ENCODE measurements at places on chromosomes 2 and 18.

- no peak for DNase-seq
These were observed 209.1 kb downstream of the CTNNA2 start for GRCh38 chr2:79721966-79722365.

DNA sequence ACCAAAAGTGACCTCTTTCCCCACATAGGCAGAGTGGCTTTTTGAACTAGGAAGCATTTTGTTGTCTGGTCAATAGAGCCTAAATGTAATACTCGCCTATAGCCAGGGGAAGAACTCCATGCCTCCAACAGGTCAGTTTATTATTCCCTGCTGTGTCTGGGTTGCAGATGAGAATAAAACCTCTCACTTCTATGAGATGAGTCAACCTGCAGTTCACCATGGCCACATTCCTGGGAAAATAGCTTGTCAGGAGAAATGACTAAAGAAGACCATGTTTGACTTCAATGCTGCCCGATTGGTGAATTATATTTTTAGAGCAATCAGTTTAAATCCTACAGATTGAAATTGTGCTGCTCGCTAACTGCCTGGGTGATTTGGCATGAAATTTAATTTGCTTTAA, 46.7 kb upstream of the LRRTM1 start:
- DNase-seq, result no peak

DNA sequence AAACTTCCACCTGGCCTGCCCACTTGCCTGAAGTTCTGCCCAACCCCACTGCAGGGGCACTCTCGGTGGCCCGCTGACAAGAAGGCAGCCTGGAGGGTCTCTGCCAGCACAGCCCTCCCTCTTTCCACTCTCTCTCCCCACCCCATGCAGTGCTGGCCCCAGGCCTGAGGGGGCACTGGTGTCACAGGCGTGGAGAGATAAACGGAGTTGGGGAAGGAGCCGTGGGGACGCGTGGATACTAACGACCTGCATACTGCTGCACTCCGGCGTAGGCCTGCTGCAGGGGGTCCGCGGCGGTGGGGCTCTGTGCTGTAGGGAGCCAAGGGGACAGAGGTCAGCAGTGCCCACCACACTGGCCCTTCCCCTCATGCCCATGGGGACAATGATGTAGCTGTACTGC, 299.3 kb downstream of the CELF4 start:
- no peak for DNase-seq

GRCh38 chr2:120735746-120736170, at the start of gene GLI2:
Gene GLI2 (plus strand): TSS chr2:120735868. CDS start chr2:120797321, 61,453 bp downstream.
- DNase-seq, result no peak

DNA sequence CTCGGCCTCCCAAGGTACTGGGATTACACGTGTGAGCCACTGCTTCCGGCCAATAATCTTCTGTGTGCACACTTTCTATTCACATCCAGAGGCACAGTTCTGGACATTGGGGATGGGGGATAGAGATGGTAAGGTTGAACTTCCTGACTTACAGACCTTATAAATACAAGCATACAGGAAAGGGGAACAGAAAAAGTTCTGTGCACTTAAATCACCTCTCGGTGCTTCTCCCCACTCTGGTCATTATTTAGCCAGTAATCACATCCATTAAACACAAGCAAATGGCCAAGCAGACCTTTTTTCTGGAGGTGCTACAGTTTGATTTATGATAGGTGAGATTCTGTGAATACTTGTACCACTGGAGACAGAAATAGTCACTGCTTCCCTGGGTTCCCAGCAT, 110.6 kb downstream of the CRIM1 start:
- no peak for DNase-seq

- DNase-seq, result no peak
These were observed 46.7 kb downstream of the LYPD1 start for GRCh38 chr2:132623096-132623839.

DNA sequence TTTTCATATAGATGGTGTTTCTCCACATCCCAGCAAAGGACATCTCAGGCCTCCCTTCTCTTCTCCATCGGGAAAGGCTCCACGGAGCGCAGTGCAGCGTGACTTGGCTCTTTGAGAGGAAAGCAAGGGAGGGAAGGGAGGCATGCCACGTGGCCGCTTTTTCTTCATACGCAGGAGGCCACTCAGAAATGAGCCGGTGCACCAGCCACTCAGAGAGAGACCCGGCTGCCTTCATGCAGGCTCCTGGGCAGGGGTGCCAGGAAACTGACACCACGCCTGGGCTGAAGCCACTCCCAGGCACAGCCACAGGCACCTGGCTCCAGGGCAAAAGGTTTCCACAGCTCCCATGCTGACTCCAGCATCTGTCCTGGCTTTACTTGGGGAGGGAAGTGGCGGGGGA, 11.1 kb upstream of the LOXHD1 start:
- DNase-seq, result no peak

DNA sequence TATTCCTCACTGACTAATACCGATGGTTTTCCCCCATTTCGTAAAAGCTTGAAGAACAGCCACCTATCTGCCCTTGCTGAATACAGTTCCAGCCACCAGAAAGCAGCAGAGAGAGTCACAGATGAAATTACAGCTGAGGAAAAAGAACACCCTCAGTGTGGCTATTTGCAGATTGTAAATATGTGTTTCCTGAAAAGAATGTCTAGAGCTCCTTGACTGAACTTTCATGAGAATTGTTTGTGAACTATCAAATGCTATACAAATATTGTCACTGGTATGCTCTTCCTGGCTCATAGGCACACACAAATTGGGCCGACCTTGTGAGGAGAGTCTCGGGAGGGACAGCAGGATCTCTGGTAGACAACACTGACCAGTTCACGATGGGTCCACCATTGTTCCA, 58.1 kb upstream of the TTC39C start:
- no peak for DNase-seq

- DNase-seq, result no peak
These were observed 73.8 kb downstream of the TRABD2A start for GRCh38 chr2:84807063-84807485.

DNA sequence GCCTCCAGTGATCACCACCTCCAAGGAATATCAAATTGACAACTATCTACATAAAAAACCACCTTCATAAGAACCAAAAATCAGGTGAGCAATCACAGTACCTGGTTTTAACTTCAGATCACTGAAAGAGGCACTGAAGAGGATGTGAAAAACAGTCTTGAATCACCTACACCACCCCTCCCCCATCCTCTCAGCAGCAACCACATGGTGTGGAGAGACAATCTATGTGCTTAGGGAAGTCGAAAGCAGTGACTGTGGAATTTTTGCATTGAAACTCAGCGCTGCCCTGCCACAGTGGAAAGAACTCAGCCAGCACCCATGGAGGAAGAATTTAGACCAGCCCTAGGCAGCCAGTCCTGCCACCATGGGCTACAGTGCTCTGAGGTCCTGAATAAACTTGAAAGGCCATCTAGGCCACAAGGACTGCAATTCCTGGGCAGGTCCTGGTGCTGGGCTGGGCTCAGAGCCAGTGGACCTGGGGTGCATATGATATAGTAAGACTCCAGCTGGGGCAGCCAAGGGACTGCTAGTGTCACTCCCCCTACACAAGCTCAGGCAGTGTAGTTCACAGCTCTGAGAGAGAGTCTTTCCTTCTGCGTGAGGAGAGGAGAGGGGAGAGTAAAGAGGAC, 75.6 kb downstream of the ATL2 start:
- DNase-seq, result no peak

- no peak for DNase-seq
These were observed 9.7 kb upstream of the CUL3 start for GRCh38 chr2:224594840-224595239.

- DNase-seq, result no peak
These were observed 526.3 kb upstream of the LRRTM1 start for GRCh38 chr2:80830891-80831290.

DNA sequence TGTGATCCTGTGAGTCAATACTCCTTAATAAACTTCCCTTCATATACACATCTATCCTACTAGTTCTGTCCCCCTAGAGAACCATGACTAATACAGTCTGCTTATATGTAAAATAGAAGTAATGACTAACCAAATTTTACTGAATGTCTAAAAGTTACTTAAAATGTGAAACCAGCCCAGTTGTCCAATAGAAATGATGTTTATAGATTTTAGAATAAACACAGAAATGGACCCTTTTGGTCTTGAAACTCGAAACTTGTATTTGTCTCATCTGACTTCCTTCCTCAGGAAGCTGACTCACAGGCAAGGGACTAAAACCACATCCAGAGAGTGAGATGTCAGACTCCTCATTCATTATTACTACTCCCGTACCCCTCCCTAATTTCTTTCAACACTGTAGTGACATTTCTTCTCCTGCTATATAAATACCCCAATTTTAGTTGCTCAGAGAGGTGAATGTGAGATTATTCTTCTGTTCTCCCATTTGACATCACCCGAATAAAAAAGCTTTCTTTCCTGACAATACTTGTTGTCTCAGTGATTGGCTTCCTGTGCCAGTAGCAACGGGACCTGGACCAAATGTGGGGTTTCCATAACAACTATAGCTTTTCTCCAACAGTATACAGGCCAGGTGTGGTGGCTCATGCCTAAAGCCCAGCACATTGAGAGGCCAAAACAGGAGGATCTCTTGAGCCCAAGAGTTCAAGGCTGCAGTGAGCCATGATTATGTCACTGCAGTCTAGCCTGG, 486.0 kb downstream of the ERBB4 start:
- no peak for DNase-seq

GRCh38 chr18:30248056-30248455, 794.5 kb downstream of the DSC3 start:
- DNase-seq, result no peak

- DNase-seq, result no peak
These were observed 45.5 kb upstream of the MAPRE2 start for GRCh38 chr18:34995746-34996145.

DNA sequence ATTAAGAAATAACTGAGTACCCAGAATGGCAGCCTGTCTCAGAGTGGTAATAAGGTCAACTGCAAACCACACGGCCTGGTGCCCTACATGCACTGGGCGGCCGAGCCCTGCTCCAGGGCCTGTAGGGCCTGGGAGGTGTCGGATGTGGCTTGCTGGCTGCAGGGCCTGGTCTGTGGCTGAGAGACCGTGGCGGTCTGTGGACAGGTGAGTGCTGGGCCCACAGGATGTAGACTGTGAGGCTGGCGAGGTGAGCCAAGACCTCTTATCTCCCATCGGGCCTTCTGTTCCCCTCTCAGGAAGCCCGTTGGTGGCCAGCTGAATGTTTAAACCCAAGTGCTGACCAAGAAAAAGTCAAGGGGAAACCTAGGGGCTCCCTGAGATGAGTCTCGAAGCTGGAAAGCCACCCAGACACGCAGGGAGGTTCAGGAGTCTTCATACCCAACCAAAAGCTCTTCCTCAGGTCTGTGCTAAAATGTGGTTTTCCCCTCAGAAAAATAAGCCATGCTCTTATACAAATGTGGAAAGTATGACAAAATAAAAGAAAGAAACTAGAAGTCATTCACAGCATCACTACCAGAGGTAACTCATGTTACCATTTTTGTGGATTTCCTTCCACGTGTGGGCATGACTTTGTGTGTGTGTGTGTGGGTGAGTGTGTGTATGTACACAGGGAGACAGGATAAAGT, 47.7 kb upstream of the CTDP1 start:
- no peak for DNase-seq

GRCh38 chr2:101012054-101012705, 10.1 kb downstream of the RPL31 start:
- no peak for DNase-seq

GRCh38 chr2:134352844-134353243, 99.0 kb downstream of the MGAT5 start:
- DNase-seq, result no peak

DNA sequence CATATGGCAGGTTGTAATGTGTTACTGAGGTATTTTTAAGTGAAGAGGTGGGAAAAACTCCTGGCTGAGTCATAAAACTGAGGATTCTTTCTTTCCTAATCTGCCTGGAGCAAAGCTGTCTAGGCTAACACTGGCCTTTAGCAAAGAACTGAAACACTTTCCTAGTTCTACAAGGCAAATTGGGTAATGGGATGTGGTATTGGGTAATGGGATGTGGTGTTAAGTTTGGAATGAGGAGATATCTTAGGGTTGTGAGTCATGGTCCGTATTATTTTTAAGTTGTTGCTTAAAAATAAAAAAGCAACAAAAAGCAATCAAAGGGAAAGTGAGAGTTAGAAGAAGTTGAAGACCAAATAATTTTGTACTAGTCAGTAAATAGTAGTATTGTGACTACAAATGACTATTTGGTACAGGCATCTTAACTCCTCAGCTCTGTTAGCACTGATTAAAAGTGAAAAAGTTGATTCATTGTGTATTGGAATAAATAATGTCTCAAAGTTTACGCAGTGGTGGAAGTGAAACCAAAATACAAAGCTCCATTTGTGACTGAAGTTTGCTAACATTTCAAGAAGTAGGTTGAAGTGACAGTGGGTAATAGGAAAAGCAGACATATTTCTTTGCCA, 216.8 kb downstream of the CAMKMT start:
- DNase-seq, result no peak

DNA sequence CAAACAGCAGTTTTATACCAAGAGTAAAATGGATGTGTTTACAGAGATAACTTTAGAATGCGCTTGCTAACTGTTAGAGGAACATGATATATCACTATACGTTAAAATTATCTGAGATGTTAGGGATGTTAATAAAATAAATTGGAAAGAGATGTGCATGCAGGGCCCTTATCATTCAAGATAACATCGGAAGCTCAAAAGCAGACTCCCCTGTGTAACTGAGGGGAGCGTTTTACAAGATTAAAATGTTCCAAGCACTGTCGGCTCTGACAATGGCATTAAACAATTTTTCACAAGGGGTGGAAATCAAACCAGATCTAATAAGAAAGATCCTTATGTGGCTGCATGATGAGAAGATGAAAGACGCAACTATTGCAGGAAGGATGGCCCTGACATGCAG, 53.3 kb upstream of the DCC start:
- DNase-seq, result no peak

DNA sequence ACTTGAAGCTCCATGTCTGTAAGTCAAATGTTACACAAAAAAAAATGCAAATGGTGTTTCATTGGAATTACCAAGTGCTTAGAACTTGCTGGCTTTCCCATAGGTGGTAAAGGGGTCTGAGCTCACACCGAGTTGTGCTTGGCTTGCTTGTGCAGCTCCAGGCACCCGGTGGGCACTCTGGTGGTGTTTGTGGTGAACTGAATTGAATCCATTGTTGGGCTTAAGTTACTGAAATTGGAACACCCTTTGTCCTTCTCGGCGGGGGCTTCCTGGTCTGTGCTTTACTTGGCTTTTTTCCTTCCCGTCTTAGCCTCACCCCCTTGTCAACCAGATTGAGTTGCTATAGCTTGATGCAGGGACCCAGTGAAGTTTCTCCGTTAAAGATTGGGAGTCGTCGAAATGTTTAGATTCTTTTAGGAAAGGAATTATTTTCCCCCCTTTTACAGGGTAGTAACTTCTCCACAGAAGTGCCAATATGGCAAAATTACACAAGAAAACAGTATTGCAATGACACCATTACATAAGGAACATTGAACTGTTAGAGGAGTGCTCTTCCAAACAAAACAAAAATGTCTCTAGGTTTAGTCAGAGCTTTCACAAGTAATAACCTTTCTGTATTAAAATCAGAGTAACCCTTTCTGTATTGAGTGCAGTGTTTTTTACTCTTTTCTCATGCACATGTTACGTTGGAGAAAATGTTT, 97.9 kb upstream of the IL1R2 start:
- no peak for DNase-seq

GRCh38 chr18:47528343-47528742, 276.9 kb upstream of the SKOR2 start:
- no peak for DNase-seq

- no peak for DNase-seq
These were observed 57.3 kb upstream of the FAM117B start for GRCh38 chr2:202577250-202578183.

- no peak for DNase-seq
These were observed 8.9 kb upstream of the SPDYA start for GRCh38 chr2:28801726-28802125.

All from activated CD8-positive, alpha-beta memory T cell treated with anti-CD3 and anti-CD28 coated beads, Interleukin-2, amount 50 U/mL, for 4 hours (primary cell).